ENCODE measurements at places on chromosomes 12 and 14.

DNA sequence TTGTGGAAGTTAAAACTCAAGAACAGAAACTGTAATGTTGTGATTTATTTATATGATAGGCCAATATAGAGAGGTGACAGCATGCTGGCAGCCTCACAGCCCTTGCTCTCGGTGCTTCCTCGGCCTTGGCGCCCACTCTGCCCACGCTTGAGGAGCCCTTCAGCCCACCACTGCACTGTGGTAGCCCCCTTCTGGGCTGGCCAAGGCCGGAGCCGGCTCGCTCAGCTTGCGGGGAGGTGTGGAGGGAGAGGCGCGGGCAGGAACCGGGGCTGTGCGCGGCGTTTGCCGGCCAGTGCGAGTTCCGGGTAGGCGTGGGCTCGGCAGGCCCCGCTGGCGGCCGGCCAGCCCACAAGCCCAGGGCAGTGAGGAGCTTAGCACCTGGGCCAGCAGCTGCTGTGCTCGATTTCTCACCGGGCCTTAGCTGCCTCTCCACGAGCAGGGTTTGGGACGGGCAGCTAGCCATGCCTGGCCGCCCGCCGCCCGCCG, 65.8 kb upstream of the SLC8A3 start:
- peak; percentile 39 for DNase-seq

GRCh38 chr12:74105434-74105833, 432.2 kb upstream of the ATXN7L3B start:
- DNase-seq = peak; percentile 3

- DNase-seq = no peak
These were observed 236.3 kb downstream of the CPNE8 start for GRCh38 chr12:38669081-38669480.

- peak; percentile 20 for DNase-seq
These were observed 34.1 kb downstream of the AP5M1 start for GRCh38 chr14:57302883-57303282.

- DNase-seq = no peak
These were observed 865 bp upstream of the ZFP36L1 start for GRCh38 chr14:68793734-68794129.

- no peak for DNase-seq
These were observed 50.2 kb upstream of the SMCO2 start for GRCh38 chr12:27396216-27396815.

DNA sequence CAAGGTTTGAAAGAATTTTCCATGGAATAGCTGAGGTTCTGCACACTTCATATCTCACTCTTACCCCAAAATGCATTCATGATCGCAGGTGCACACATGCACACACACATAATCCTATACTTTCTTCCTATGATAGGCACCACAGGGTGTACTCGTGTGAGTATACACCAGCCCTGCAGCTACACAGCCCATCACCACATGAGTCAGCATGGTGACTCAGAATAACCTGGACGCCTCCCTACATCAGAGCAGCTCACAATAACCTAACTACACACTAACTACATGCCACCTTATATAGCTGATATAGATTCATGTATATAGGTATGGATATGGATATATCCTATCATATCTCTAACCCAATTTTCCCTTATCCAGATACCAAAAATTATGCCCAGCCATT, 850.2 kb upstream of the TMEM132C start:
- DNase-seq = peak; percentile 5

- DNase-seq = no peak
These were observed 17.1 kb downstream of the ANO2 start for GRCh38 chr12:5927732-5928516.

GRCh38 chr12:62320054-62320453, 59.9 kb downstream of the USP15 start:
- no peak for DNase-seq

DNA sequence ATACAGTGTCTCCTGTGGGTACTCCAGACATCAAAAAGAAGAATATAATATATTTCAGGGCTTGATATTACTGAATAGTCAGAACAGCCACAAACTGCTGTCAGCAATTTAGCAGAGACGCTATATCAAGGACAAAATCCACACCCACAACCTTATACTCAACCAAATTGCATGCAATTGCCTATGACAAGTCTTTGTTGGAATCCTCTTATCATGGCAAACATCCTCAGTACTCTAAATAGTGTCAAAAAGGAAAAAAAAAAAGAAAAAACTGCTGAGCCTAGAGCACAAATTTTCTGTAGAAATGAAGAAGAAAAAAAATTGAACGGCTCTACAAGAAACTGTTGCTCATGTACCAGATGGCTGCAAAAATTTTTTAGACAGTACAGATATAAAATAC, 485.7 kb downstream of the TMTC2 start:
- no peak for DNase-seq

GRCh38 chr14:74425525-74426201, 347 bp downstream of the SYNDIG1L start:
- DNase-seq = no peak

GRCh38 chr12:16691624-16692023, 85.7 kb upstream of the LMO3 start:
- DNase-seq = no peak

GRCh38 chr14:97276573-97276972, 479.4 kb downstream of the VRK1 start:
- no peak for DNase-seq

DNA sequence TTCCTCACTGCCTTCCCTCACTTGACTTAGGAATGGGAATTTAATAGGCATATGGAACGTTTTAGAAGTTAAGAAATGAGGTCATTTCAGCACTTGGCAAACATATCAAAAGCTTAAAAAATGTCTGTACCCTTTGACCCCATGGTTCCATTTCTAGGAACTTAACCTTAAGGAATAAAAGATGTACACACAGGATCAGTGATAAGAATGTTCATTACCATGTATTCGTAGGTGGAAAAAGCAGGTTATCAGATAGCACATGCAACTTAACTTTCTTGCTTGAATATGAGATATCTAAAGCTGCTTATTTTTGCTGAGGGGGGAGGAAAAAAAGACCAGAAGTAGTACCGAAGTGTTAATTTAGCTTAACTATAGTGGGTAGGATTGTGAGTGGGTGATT, 57.2 kb downstream of the TTLL5 start:
- no peak for DNase-seq

- DNase-seq = no peak
These were observed 370.4 kb downstream of the NPAS3 start for GRCh38 chr14:33309106-33309505.
